Activated CD4-positive, alpha-beta T cell treated with anti-CD3 and anti-CD28 coated beads, Interleukin-2, amount 50 U/mL, for 48 hours (primary cell): ENCODE measurements at places on chromosomes 2 and 18.

- no peak for DNase-seq
Measured at GRCh38 chr2:96122391-96122790, 6.0 kb upstream of the ADRA2B start.

DNA sequence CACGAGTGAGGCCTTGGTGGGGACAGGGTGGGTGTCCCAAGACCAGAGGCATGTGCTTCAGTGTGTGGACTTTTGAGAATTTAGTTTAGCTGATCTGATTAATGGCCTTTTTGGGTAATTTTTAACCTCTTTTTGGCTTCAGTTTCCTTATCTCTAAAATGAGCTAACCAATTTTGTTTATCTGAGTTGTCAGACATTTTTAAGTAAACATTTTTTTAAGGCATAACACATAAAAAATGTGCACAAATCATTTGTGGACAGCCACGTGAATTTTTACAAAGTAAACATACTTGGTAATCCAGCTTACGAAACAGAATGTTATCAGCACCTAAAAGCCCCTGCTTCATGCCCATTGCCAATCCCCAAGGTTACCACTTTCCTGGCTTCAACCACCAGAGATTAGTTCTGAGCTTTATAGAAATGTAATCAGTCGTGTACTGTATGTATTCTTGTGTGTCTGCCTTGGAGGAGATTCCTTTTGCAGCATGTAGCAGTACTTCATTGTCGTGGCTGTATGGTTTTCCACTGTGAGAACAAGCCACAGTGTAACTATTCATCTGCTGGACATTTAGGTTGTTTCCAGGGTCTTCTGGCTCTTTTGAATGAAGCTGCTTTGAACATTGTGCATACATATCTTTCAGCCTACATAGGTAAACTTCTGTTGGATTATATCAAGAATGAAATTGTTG is 8.4 kb upstream of the INO80C start:
- no peak for DNase-seq

- no peak for DNase-seq
Measured at GRCh38 chr2:162929571-162929970, 91.0 kb upstream of the KCNH7 start.

- peak; percentile 70 for DNase-seq
Measured at GRCh38 chr2:119174216-119174992, 15.9 kb upstream of the C1QL2 start.

- DNase-seq = no peak
Measured at GRCh38 chr2:151627353-151627752, 106.9 kb downstream of the NEB start.

GRCh38 chr2:15673919-15674636 is 82.4 kb downstream of the DDX1 start:
- DNase-seq = no peak

DNA sequence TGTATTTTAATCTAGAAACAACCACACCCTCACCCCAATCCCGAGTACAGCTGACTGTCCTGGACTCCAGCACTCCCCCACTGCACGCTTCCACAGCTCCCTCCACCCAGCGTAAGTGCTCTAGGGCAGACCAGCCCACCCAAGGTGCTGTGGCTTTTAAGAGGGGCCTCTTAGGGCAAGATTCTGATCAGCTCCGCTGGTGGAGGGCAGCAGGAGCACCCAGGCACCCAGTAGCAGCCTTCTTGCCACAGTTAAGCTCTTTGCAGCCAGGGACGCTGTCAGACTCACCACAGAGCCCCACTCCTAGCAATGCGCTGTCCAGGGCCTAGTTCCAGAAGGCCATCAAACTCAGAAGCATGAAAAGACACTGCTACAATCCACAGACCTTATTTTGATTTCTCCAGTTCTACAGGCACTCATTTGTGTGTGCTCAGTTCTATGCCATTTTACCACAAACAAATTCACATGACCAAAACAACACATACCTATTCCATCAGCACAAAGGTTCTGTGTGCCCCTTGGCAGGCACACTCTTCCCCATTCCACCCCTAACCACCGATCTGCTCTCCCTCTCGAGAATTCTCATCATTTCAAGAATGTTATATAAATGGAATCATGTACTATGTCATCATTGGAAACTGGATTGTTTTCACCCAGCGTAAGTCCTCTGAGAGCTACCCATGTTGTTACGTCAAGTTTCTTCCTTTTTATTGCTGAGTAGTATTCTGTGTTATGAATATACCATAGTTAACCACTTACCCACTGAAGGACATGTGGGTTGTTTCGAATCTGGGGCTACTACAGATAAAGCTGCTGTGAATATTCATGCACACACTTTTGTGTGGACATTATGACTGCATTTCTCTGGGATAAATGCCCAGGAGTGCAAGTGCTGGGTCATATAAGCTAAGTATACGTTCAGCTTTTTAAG is 40.4 kb downstream of the PTPN2 start:
- DNase-seq = no peak

- no peak for DNase-seq
Measured at GRCh38 chr2:71173096-71173495, 42.7 kb downstream of the MPHOSPH10 start.

DNA sequence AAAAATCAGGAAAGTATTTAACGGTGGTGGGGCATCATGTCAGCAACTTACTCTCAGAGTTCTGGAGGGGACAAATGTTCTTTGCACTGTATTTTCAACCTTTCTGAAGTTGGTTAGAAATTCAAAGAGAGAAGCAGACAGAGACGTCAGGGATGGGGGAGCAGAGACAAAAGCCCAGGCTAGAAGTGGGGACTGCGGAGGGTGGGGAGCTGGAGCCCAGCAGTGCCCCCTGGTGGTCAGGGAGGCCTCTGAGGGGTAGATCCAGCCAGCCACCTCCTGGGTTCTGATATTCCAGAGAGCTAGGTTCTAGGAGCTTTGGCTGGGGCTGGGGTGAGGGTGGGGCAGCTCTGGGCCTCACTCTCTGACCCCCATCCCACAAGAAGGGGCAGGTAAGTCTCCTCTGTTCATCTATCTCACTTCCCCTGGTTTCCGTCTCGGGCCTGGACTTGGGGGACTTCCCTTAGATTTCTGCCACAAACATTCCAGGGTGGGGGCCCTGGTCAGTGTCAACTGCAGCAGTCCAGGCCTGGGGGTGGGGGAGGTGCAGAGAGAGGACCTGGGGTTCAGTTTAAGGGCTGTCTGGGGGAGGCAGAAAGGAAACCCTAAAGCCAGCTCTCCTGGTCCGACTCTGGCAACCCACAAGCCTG is 8.9 kb downstream of the TNS1 start:
- DNase-seq = peak; percentile 67

- DNase-seq = peak; percentile 47
Measured at GRCh38 chr2:69946351-69947324, 14.8 kb downstream of the ASPRV1 start.

GRCh38 chr2:174648896-174649295 is 51.3 kb upstream of the WIPF1 start:
- no peak for DNase-seq

DNA sequence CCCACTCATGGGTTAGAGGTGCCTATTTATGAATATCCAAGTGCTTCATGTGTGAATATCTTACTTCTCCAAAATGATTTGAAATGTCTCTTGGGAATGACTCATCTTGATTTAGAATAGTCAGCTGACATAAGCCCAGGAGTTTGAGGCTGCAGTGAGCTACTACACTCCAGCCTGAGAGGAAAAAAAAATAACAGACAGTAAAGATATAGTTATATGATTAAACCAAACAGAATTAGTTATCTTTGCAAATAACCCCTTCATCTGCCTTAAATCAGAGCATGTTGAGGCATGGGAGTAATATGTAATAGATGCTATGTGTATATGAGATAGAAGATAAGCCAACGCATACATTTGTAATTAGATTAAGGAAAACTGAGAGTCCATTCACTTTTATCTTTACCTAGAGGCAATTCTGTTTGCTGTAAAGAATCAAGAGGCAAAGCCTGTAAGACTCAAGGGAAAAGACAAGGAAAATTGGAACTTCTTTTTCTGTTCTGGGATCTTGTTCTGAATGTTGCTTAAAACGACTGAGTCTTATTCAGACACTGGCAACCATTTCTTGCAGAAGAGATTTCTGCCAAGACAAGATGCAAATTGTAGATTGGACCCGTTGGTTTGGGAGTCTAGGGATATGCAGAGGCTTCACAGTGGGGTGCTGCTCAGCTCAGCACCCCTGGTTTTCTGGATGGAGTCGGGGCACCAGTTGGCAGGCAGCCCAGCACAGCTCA is 104.4 kb downstream of the LIPG start:
- DNase-seq = no peak

DNA sequence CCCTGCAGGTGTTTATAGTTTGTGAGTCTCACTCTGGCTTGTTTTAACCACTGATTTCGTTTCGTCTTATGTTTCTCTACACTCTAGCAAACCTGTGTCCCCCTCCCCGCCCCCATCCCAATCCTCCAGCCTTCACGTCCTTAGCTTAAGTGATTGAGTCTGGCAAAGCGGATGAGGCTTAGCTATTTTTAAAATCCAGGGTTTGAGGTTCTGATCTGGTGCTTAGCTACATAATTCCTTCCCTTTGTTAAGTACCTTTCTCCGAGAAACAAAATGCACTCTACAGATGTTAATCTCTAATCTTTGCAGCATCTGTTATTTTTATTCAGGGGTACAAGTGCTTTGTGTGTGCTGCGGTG is 7.8 kb downstream of the AGAP1 start:
- no peak for DNase-seq

DNA sequence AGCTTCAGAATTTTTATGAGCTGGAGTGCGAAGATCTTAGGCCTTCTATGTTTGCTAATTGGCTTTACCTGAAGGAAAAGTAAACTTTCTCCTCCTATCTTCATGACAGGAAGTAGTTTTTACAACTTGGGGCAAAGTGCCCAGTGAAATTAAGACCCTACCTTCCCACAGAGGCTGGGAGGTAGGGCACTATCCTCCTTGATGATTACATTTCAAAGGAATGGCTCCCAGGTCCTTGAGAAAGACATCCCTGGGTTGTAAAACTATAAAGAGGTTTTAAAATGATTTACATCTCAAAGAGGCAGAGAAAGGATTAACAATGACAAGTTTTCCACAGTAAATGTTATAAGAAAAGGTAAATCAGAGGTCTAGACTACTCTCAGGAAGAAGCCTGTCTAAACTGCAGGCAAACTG is 155.8 kb downstream of the CDH7 start:
- no peak for DNase-seq

DNA sequence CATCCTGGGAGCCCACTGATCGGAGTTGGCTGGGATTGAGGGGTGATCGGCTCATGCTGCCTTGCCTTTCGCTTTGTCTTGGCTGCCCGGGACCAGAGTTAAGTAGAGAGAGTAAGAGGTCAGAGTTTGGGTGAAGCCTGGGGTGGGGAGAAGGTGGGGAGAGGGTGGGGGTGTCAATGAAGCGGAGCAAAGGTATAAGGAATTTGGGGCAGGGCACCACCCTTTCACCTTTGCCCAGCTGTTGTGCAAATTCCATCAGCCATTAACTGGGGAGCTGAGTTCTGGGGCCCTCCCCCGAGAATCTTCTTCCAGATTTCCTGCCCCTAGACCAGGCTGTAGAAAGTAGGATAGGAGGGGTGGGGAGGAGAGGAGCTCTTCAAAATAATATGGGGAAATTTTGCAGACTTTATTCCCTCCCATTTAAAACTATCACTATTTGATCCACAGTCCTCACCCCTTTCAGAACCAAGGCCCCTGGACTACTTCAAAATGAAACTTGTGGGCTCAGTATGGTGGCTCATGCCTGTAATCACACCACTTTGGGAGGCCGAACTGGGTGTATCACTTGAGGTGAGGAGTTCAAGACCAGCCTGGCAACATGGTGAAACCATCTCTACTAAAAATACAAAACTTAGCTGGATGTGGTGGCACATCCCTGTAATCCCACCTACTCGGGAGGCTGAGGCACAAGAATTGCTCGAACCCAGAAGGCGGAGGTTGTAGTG is at the start of gene SLC23A3:
SLC23A3 (minus strand) TSS at position 100 of the 725 bp plus-strand sequence; CDS start at position 55, 45 bp downstream.
- DNase-seq = no peak

DNA sequence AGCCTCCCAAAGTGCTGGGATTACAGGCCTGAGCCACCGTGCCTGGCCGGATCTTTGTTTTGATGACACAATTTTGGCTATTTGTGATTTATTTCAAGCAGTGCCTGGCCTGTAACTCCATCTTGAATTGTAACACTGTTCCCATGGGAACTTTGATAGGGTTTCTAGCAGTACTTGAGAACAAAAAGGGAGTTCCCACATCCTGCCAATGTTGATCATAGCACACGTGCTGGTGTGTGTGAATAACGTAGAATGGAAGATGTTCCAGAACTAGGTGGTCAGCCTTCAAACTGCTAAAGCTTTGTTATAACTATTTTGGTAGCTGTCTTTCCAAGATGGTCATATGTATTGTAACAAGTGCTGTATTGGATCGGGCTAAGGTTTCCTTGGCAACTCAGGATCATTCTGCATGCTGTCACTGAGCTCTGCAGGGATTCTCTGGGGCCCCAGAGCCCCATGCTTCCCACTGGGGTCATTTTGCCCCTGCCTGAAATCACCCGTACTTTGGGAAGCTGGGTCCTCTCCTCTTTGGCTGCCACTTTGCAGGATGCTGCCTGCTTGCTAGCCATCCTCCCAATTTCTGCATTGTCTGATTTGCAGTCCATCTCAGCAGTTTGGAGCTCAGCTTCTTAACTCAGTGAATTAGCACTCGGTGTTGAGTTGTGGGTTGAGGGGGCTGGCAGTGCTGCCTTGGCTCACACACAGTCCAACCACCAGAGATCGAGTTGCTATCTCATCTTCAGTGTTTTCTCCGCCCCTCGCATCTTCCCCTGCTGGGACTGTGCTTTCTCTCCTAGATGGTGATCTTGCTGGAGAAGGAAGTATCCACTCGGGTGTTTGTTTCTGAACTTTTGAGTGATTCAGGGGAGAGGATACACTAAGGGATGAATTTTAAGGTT is 26.8 kb downstream of the SH3RF3 start:
- no peak for DNase-seq

DNA sequence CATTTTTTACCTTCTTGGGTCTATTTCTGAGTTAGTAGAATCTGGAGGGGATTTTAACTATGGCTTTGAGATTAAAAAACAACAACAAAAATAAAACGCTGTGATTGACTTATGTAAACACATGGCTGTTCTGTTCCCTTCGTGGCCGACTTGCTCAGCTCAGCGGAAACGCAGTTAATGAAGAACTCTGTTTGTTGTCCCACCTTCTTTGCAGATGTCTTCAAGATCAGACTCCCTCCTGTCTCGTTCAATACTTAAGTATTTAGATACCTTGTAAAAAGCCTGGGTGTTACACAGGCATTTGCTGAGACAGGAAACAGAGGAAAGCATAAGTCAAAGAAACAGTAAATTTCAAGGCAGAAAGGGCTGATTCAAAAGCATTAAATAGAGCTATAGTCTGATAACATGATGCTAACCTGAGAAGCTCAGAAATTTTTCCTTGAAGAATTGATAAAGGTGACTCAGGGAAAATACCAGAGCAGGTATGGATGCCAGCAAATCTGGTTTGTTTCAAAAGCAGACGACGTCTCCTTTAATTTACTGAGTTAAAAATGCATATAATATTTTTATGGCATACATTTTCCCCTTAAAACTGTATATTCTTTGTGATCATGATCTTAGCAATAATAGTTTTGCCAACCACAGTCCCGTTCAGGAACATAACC is 21.7 kb upstream of the POLI start:
- no peak for DNase-seq

GRCh38 chr2:223644136-223644535 is 42.0 kb upstream of the SCG2 start:
- no peak for DNase-seq

- no peak for DNase-seq
Measured at GRCh38 chr2:44063033-44063432, 67.2 kb upstream of the LRPPRC start.

DNA sequence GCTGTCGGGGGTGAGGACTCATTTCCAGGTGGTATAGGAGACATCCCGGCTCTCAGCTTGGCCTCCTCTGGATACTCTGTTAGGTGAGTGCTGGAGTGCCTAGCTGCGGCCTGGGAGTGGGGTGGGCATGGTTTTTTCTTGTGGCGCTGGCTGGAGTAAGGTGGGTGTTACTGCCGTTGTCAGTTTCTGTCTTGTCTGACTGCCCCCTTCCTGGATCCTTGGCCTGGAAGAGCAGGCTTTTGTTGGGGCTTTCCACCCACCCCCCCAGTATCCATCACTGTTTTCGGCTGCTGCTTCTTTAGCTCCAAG is 69.2 kb downstream of the DGKD start:
- DNase-seq = no peak
